M059J (cell line): ENCODE measurements at places on chromosomes 7 and 10. TPM values are rescaled to one million over a fixed set of nuclear protein-coding genes. Genes with fewer than 3 reads are reported as not detected.

The MAP3K8 gene
- total RNA-seq: 0.76 and 3.3 TPM in 2 replicates

The IFIT5 gene
- 57.4 and 77.5 TPM in 2 replicates for total RNA-seq

The PHKG1 gene
- 0.12 TPM in 1 of 2 replicates, not detected in the other for total RNA-seq

The GIMAP7 gene
- total RNA-seq: not detected in 2 replicates

The SKIDA1 gene
- 1.2 and 1.9 TPM in 2 replicates for total RNA-seq

The EPO gene
- total RNA-seq: not detected in 2 replicates

The LMTK2 gene
- total RNA-seq: 7.7 and 10.9 TPM in 2 replicates

The AEBP1 gene
- total RNA-seq: 0.44 TPM in 1 of 2 replicates, not detected in the other

The MUC12 gene
- 1.4 and 4.5 TPM in 2 replicates for total RNA-seq

The RBM20 gene
- 0.02 and 1.8 TPM in 2 replicates for total RNA-seq

The COPS6 gene
- total RNA-seq: 98.4 and 109 TPM in 2 replicates

The OPALIN gene
- total RNA-seq: not detected in 2 replicates

- DNase-seq: no peak
Measured at GRCh38 chr10:10845185-10845584, 172.5 kb upstream of the CELF2 start.

- no peak for DNase-seq
Measured at GRCh38 chr7:77185866-77186265, 13.8 kb downstream of the FGL2 start.

DNA sequence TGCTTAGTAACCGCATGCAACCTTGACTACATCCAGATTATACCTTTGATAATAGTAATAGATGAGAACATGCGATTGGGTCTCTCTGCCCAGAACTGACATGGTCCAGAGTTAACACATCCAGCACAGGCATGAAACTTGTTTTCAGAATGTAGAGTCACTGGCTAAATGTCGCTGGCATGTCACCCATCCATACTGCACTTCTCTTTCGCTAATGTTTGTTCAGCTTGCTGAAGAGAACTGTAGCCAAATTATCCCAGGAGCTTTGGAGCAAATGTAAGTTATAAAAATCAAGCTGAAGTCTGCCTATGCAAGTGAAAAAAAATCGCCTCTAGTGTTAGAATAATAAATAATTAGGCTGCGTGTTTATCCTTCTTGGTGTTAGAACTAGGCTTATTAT, 98.2 kb downstream of the PRTFDC1 start:
- no peak for DNase-seq

GRCh38 chr10:29576681-29577080, 58.1 kb downstream of the SVIL start:
- no peak for DNase-seq

- no peak for DNase-seq
Measured at GRCh38 chr7:150372271-150373048, 3.8 kb downstream of the REPIN1 start.

DNA sequence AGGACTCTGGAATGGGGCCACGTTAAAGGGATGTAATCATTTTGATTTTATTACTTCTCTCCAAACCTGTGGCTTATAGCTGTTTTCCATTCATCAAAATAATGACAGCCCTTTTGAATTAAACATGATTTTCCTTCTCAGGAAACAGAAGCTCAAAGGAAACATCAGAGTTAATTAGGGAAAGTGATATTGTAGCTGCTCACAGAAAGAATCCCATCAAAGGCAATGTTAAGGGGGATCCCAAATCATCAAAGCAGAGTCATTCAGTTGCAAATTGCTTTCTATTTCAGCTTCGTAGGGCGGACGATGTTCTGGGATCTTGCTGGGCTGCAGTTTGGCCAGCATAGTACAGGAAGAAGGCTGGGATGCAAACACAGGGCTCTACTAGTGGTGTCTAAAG, 563.2 kb downstream of the CCSER2 start:
- DNase-seq: no peak

DNA sequence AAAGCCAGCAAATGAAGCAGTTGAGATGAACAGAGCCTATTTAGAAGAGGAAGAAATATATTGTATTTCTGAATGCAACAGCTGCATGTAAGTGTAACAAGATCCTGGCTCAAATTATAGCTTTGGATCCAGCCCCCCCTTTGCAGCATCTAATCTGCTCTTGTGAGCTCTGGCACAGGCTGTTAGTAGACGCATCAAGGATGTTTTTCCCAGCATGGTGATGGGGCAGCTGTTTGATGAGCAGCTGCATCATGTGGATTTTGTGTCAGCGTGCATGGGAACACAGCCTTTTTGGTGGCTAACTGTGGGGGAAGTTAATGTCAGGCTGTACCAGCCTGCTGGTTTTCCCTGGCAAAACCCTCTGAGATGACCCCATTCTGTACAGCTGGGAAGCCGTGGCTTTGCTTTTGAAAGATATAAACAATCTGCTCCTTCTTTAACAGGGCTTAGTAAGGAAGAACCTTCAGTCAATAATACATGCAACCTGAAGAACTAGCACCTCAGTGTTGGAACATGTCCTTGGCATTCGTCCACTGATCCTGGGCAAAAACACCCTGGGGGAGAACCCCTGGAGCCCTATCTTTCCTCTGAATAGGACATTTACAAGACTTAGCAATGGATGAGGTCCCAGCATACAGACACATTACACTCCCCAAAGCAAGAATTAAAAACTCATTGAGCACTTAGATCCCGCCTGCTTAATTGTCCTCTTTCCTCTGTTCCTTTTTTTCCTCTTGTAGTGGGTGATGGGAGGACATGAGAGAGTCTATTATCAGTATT, 70.6 kb downstream of the NPS start:
- DNase-seq: no peak

GRCh38 chr7:26151096-26151495, 902 bp upstream of the NFE2L3 start:
- peak; percentile 58 for DNase-seq

- DNase-seq: no peak
Measured at GRCh38 chr7:15703732-15704131, 17.2 kb upstream of the MEOX2 start.

GRCh38 chr7:49596701-49597491, 176.5 kb upstream of the VWC2 start:
- no peak for DNase-seq

DNA sequence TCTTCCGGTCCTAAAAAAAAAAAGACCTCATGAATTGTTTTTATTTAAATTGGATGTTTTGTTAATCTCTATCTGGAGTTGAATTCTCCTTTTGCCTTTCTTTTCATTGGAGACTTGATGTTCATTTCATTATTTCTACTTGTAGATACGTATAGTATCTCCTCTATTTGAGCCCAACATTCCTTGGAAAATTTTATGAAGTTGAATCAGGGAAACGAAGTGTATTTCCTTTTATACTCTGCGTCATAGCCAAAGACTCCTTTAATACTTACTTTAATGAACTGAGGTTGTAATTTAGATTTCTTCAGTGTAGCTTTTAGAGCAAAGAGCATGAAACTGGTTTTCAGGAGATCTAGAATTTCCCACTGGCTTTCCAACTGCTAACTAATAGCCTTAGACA, 132.4 kb downstream of the KIAA1217 start:
- DNase-seq: peak; percentile 36

DNA sequence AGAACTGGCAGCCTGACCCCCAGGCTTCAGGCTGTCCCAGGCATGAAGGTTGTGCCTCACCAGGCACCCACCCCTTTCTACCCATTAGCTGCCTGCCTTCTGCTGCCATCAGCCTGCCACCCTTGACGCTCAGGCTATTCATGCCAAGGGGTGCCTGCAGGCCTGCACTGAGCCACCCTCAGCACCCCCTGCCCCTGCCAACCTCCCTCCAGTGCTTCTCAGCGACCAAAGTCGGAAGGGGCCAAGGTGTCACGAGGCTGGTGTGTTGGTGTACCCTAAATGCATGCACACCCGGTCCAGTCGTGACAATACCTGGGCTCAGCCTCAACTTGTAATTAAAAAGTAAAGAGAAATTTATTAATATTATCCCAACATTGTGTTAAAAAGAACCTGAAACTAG, 422.7 kb downstream of the ARL4A start:
- DNase-seq: no peak

GRCh38 chr7:127226685-127227374, 25.9 kb downstream of the GRM8 start:
- DNase-seq: no peak

DNA sequence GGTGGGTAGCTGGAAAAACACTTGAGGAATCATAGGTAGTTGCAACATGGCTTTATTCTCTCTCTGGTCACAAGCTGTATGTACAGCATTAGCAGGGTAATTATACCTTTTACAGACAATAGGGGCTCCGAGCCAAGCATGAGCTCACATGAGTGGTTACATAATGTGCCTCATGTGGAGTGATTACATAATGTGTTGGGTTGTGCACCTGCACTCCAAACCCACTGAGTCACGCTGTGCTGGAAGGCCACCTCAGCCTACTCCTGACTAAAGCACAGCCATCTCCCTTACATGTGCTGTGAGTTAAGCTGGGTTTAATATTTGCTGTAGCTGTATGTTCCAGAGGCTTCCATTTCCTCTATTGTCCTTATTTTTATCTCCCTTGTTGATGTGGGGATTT, 348.7 kb upstream of the SEMA3C start:
- peak; percentile 78 for DNase-seq

- DNase-seq: peak; percentile 15
Measured at GRCh38 chr7:156017916-156018700, 205.8 kb upstream of the SHH start.

DNA sequence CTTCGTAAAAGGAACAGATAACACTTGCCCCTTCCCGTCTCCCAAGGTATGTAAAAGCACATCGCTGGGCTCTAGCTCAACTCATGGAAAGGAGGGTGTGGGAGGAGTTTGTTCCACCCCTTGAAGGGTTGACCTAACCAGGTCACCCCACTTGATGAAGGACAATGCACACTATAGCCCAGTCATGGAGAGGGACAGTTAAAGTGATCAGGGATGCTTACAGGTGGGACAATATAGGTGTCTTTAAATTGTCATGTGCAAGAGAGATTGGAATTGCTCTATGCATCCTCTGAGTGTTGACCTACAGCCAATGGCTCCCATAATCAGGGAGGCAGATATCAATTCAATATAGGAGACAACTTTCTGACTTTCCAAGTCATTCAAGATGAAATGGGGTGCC, 448.2 kb downstream of the GRID1 start:
- no peak for DNase-seq

- no peak for DNase-seq
Measured at GRCh38 chr10:72654720-72655119, 28.8 kb upstream of the MICU1 start.

- no peak for DNase-seq
Measured at GRCh38 chr10:92505044-92505443, 68.8 kb downstream of the IDE start.

DNA sequence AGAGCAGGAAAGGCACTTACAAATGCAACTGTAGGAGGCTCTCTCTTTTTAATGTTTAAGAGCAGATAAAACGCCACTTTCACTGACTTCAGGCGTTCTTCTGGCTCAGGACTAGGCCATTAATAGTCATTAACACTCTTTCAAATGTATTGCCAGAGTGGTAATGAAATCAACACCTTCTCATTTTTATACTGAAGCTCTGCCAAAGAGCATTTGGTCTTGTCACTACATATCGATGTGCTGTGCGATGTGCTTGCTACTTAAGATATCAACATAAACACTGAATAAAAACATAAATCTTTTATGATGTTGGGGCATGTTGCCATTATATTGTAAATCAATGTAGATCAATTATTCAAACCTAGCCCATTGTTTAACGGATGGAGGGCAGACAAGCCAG, 634.7 kb downstream of the ARL4A start:
- no peak for DNase-seq

- no peak for DNase-seq
Measured at GRCh38 chr10:47054974-47055373, 143.7 kb downstream of the PTPN20 start.

- no peak for DNase-seq
Measured at GRCh38 chr7:48058990-48059389, 23.6 kb downstream of the C7orf57 start.

DNA sequence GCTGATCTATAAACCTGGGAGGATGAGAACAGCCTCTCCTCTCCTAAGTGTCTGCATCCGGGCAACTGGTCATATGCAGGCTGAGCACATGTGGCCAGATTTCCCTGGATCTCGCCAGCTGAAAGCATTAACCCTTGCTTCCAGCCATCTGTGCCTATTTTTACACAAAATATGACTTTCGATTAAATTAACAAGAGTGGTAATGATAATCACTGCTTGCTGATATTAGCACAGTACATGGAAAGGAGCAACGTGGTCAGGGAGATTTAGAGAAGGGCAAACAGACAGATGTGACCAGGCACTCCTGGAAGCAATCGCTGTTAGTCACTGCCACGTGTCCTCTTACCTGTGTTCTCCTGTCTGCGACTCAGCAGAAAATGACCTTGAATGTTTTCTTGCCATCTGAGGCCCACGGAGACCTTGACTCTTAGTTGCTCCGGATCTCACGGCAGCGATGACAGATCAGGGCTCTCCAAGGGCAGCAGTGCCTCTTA, 59.5 kb upstream of the NPTX2 start:
- no peak for DNase-seq

- no peak for DNase-seq
Measured at GRCh38 chr10:78330884-78331283, 297.2 kb downstream of the RPS24 start.

DNA sequence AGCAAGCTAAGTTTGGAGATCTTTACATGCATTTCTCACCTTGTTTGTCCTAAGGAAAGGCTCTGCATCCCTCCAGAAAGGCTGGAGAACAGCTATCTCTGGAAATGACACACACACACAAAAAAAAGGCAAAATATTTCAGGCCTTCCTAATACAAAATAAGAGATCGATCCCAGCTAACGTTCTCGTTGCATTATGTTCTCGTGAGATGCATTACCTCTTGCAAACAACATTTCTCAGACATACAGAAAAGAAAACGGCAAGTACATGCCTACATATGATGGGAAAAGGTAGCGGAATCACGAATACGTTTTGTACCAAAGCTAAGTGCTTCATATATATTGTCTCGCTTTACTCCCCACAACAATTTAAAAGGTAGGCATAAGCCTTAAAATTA, 488 bp downstream of the MTERF1 start:
- DNase-seq: peak; percentile 12

GRCh38 chr7:95180-95862, 97.0 kb upstream of the FAM20C start:
- peak; percentile 67 for DNase-seq

GRCh38 chr10:17891435-17891834, 60.3 kb upstream of the SLC39A12 start:
- no peak for DNase-seq

DNA sequence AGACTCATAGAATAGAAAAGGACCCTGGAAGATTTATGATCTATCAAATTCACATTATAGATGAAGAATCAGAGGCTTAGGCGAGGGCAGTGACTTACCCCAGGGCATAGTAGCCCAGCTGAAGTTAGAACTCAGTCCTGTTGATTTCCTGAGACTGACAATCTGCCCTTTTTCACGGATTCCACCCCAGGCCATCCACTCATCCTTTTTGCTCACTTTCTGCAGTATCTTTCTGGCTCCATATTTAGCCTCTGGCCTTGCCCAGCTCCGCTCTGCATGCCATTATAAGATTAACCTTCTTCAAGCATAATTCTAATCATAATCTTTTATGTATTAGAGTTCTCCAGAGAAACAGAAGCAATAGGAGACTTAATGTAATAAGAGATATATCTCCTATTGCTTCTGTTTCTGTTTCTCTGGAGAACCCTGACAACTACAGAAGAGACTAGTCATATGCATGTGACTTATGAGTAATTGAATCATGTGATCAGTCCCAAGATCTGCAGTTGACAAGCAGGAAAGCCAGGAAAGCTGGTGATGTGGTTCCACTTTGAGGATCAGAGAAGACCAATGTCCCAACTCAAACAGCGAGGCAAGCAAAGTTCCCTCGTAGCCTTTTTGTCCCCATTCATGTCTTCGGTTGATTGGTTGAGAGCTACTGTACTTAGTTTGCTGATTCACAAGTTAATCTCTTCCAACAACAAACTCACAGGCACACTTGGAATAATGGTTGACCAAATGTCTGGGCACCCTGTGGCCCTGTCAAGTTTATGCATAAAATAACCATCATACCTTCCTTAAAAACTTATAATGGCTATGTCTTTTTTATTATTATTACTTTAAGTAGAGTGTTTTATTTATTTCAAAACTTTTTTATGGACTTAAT, 412.1 kb downstream of the SUGCT start:
- peak; percentile 70 for DNase-seq
